ENCODE measurements at places on chromosomes 7 and 10.

DNA sequence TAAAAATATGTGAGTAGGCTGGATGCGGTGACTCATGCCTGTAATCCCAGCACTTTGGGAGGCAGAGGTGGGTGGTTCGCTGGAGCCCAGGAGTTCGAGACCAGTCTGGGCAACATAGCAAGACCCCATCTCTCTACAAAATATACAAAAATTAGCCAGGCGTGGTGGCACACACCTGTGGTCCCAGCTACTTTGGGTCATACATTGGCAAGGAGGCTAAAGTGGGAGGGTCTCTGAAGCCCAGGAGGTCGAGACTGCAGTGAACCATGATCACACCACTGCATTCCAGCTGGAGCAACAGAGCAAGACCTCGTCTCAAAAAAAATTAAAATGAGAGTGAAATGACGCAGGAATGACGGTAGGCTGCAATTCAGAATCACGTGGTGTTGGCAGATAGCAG lies 64.7 kb upstream of the SH2B2 start:
- DNase-seq: no peak

GRCh38 chr10:92834331-92834730 lies 14.0 kb upstream of the EXOC6 start:
- DNase-seq: no peak

- DNase-seq: no peak
Measured at GRCh38 chr10:119025336-119025735, 4.2 kb upstream of the NANOS1 start.

DNA sequence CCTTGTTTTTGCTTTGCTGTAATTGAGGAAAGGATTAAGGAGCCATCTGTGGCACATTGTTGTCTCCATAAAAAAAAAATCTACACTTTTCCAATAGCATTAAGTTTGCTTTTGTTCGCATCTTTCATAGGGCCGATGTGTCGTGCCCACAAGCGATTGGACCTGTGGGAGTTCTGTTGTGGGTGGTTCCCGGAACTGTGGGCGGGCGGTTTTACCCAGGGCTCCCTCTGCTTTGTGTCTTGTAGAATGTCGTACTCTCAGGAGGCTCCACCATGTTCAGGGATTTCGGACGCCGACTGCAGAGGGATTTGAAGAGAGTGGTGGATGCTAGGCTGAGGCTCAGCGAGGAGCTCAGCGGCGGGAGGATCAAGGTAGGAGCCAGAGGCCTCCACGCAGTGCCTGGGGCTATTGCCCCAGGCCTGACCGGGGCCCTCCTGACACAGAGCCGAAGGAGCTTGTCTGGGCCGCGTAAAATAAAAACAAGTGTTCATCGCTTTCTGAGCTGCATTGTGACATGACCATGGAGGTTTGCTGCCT lies 92.4 kb downstream of the ACTR3B start:
- no peak for DNase-seq

GRCh38 chr10:65360497-65360896 lies 1565.3 kb upstream of the LRRTM3 start:
- no peak for DNase-seq

GRCh38 chr7:158856883-158857668 lies 718 bp downstream of the DYNC2I1 start:
- DNase-seq: no peak

DNA sequence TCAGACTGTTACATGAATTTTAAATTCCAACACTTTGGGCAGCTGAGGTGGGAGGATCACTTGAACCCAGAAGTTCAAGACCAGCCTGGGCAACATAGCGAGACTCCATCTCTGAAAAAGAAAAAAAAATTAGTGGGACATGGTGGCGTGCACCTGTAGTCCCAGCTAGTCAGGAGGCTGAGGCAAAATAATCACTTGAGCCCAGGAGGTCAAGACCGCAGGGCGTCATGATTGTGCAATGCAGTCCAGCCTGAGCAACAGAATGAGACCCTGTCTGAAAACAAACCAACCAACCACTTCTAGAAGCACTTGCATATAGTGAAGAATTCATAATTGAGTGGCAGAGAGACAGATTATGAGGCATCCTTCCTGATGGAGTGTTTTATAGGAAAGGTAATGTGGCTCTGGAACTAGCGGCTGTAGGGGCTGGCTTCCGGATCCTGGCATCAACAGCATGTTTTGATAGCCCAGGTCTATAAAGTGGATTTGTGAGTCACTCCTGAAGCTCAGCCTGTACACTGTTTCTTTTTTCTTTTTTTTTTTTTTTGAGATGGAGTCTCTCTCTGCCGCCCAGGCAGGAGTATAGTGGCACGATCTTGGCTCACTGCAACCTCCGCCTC lies 40.3 kb upstream of the RSBN1L start:
- DNase-seq: no peak

GRCh38 chr7:22594020-22594419 lies 94.0 kb upstream of the STEAP1B start:
- DNase-seq: no peak

DNA sequence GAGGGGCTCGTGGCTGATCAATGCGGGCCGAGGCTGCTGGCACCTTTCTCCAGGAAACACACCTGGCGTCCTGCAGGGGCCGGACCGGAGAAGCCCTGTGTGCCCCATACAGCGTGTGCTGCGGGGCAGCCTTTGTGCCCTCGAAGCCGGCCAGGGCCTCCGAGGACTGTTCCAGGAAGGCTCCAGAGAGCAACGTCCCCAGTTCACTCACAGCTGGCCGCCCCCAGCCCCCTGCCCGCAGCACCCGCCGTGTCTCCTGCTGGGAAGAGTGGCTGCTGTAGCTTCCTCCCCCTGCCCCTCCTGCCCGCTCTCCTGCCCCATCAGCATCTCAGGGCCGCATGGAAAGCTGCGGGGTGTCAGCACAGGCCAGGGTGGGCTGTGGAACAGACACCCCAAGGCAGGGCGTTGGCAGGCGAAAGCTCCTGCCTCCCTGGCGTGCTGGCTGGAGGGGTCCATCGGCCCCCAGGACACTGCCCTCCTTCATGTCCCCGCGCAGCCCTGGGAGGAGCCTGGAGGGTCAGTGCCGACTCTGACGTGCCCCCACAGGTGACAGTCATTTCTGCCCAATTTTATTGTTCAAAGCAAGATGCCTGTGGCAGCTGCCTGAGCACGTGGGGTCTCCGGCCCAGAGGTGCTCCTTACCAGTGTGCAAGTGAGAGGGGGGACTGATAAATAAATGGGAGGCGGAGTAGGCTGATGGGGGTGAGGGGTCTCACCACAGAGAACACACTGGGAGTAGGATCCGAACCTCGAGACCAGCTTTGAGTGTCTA lies 95.8 kb upstream of the DIP2C start:
- no peak for DNase-seq

DNA sequence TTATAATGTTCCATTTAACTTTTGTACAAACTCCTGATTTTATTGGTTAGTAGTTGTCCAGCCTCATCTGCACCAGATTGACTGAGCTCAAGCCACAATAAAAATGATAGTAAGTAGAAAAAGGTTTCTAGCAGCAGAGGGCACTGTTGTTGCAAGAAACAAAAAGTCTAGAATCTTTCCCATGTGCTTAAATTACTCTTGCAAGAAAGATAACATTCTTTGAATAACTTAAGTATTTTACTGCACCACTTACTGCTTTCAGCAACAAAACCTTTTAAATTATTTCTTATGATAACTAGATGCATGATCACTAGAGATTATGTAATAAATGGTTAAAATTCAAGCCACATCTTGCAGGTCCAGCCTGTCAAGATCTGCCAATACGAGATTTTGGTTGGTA lies 27.0 kb downstream of the LMOD2 start:
- peak; percentile 65 for DNase-seq

- DNase-seq: no peak
Measured at GRCh38 chr10:76736392-76736791, 901.2 kb downstream of the KCNMA1 start.

- DNase-seq: no peak
Measured at GRCh38 chr10:101938305-101939007, 94.9 kb upstream of the KCNIP2 start.

DNA sequence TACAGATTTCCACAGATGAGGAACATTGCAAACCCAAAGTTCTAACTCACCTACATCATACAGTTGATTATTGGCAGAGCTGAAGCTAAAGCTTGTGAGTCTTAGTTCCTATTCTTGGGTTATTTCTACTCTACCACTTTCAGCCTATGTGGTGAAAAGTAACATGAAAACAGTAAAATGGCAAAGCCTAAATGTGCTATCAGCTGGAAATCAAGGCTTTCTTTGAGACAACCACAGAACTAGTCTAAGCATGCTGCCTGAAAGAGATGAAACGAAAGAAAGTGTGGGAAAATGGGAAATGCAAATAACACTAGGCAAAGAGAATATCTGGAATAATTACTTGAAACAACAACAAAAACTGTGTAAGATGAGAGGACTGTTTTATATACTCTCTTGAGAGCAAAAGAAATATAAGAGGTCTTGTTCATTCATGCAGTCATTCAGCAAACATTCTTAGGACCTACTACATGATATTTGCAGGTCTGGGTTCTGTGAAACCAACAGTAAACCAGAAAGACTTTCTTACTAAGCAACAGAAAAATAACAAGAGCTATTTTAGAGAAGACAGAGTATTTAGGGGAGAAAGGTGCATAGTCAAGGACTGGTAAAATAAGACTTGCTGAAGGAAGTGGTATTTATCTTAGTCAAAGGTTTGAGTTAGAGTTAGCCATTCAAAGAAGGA lies 437.1 kb downstream of the HTR7 start:
- no peak for DNase-seq

DNA sequence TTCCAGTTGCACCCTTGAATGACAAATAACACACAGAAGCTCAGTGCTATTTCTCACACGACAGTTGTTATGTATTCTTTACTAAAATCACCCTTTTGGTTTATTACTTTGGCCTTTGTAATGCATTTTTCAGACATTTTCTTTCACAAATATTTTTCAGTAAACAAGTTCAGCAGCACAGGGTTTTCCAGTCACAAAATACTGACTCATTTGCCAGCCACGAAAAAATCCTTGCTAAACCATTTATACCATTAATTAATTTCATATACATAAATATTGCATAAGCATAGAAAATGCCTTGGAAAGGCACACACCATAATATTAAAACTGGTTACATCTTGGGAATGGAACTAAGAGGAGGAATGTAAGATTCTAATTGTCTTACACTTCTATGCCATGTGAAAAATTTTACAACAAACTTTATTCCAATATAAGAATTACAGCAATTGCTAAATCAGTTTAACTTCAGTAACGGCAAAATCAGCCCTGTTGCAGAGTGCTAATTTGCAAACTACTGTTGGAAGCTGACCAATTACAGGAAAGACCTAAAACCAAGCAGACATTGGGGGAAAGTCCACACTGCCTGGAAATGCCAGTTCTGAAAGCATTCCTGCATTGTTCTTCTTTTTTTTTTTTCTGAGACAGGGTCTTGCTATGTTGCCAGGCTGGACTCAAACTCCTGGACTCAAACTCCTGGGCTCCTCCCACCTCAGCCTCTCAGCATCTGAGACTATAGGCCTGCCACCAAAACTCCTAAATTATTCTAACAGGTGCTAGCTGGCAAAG lies 31.6 kb upstream of the PBLD start:
- DNase-seq: no peak

DNA sequence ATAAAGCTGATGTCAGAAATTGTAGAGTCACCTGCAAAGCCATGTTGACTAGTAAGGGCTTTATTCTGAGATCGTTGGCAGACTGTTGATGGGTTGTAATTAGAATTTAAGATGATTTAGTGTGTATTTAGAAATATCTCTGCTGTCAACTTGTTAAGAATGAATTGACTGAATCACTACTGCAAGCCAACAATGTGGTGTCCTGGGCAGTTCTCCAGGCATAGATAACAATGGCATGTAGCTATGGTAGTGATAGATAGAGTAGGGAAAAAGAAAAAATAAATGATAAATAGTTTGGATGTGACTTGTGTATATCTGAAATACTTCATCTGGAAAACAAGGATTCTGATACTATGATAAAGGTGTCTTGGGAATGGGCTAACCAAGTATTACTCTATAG lies 640.2 kb downstream of the ARL4A start:
- DNase-seq: no peak

GRCh38 chr7:41592794-41593193 lies 110.1 kb downstream of the INHBA start:
- DNase-seq: no peak

DNA sequence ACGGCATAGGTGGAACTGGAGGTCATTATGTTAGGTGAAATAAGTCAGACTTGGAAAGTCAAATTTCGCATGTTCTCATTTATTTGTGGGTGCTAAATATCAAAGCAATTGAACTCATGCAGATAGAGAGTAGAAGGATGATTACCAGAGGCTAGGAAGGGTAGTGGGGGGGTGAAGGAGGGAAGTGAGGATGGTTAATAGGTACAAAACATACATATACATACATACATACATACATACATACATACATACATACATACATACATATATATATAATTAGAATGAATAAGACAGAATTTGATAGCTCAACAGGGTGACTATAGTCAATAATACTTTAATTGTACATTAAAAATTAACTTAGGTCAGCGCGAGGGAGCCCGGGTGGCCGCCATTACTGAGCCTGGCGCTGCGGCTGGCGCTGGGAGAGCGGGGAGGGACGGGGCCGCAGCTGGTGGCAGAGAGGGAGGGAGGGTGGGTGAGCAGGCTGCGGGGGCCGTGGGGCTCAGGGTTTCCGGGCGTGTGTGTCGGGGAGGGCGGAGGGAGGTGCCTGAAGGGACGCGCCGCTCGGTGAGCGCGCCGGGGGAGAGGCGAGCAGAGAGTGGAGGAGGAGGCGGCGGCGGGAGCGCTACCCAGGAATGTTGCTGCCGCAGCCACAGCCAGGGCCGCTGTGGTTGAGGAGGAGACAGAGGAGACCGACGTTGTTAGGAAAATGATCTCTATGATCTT lies 85.8 kb upstream of the EGFR start:
- no peak for DNase-seq

Data from hematopoietic multipotent progenitor cell treated with erythropoietin and hydrocortisone succinate and interleukin-3 and kit ligand, for 15 days (in vitro differentiated cells).